ENCODE measurements at places on chromosomes 1 and 21. TPM values are rescaled to one million over a fixed set of nuclear protein-coding genes. Genes with fewer than 3 reads are reported as not detected.

DNASE2B gene
- total RNA-seq, result not detected

RXFP4 gene
- not detected for total RNA-seq

NUDT17 gene
- total RNA-seq, result 6.0 TPM

KDF1 gene
- total RNA-seq, result not detected
